CD8-positive, alpha-beta memory T cell (primary cell): ENCODE measurements at places on chromosomes 3 and 15. TPM values are rescaled to one million over a fixed set of nuclear protein-coding genes. Genes with fewer than 3 reads are reported as not detected.

DNA sequence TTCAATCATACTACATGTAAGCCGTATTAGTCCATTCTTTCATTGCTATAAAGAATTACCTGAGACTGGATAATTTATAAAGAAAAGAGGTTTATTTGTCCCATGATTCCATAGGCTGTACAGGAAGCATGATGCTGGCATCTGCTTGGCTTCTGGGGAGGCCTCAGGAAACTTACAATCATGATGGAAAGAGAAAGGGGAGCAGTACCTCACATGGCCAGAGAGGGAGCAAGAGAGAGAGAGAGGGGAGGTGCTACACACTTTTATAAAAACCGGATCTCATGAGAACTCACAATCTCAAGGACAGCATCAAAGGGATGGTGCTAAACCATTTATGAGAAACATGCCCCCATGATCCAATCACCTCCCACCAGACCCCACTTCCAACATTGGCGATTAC lies 14.3 kb upstream of the CLASP2 start:
- H3K4me1 ChIP-seq, result no peaks in the 10 kb centered on the region
- H3K4me3 ChIP-seq, result no peak overlapping the region
- no peak overlapping the region for H3K27ac ChIP-seq
- H3K36me3 ChIP-seq, result no peaks in the 10 kb centered on the region

DNA sequence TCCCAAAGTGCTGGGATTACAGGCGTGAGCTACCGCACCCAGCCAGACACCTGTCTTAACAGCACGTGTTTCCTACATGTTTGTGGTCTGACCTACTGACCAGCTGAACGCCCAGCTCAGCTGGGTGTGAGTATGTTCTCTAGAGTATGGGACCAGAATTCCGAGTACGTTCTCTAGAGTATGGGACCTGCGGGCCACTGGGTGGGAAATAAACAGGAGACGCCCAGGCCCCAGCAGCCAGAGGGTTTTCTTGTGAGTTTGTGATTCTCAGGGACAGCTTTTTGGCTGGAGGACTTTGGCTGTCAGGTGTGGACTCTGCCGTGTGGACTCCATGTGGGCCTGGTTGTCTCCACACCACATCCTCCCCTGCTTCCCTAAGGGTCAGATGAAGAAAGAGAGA lies 87.3 kb downstream of the CHRD start:
- no peaks in the 10 kb centered on the region for H3K4me1 ChIP-seq
- no peak overlapping the region for H3K27ac ChIP-seq
- H3K4me3 ChIP-seq, result no peak overlapping the region
- no peak for DNase-seq
- no peaks in the 10 kb centered on the region for H3K27me3 ChIP-seq

- no peaks in the 10 kb centered on the region for H3K36me3 ChIP-seq
- H3K27me3 ChIP-seq, result no peaks in the 10 kb centered on the region
- DNase-seq, result no peak
- no peak overlapping the region for H3K4me3 ChIP-seq
- H3K4me1 ChIP-seq, result peaks cover 21% of the 10 kb centered on the region
These were observed 39.5 kb downstream of the TCF12 start for GRCh38 chr15:56957812-56958406.

- peaks cover 10% of the 10 kb centered on the region for H3K4me1 ChIP-seq
- H3K27me3 ChIP-seq, result no peaks in the 10 kb centered on the region
- H3K4me3 ChIP-seq, result no peak overlapping the region
- peaks cover 63% of the 10 kb centered on the region for H3K36me3 ChIP-seq
These were observed 58.0 kb downstream of the CHD2 start for GRCh38 chr15:92958105-92958504.

- H3K27ac ChIP-seq, result no peak overlapping the region
- no peaks in the 10 kb centered on the region for H3K27me3 ChIP-seq
- H3K4me1 ChIP-seq, result peaks cover 11% of the 10 kb centered on the region
- no peak overlapping the region for H3K4me3 ChIP-seq
- no peaks in the 10 kb centered on the region for H3K36me3 ChIP-seq
These were observed 34.0 kb upstream of the DUSP7 start for GRCh38 chr3:52090131-52090932.

GRCh38 chr3:132180337-132180791 lies 136.8 kb upstream of the ACP3 start:
- no peak for DNase-seq
- no peak overlapping the region for H3K27ac ChIP-seq
- H3K4me3 ChIP-seq, result no peak overlapping the region
- no peaks in the 10 kb centered on the region for H3K4me1 ChIP-seq

DNA sequence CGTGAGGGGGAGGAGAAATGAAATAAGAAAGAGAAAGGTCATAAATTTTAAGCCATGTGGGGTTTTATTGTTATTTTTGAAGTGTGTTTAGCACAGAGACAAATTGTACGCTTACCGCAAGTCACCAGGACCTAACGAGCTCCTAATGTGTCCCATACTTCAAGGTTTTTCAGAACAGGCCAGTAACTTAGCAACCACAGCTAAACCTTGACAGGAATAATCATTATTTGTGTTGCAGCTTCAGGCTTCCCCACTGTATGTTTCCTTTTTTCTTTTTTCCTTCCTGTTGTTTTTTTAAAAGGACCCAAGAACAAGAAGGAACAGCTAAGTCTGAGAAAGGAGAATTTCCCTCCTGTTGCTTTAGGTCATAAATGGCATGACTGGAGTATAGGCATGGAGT lies 160.8 kb downstream of the TUSC7 start:
- no peak for DNase-seq
- no peaks in the 10 kb centered on the region for H3K4me1 ChIP-seq
- no peak overlapping the region for H3K27ac ChIP-seq
- no peaks in the 10 kb centered on the region for H3K36me3 ChIP-seq

DNA sequence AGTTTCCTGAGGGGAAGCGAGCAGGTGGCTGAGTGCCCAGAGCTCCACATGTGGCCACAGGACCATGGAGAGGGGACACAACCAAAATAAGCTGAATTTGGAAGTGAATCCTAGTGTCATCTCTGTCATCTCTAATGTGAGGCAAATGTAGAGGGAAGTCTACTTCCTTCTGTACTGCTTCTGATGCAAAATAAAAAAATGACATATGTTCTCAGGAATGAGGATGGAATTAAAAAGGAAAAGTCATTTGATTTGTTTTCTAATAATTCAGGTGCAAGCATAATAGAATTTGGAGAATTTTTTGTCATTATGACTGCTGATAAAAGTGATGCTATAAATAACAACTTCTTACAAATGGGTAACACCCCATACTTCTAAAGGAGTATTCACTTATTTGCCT lies 59.5 kb upstream of the POU1F1 start:
- no peak overlapping the region for H3K27ac ChIP-seq
- DNase-seq, result no peak
- no peaks in the 10 kb centered on the region for H3K27me3 ChIP-seq
- H3K36me3 ChIP-seq, result no peaks in the 10 kb centered on the region
- no peak overlapping the region for H3K4me3 ChIP-seq
- no peaks in the 10 kb centered on the region for H3K4me1 ChIP-seq

GRCh38 chr3:11300970-11301369 lies 28.8 kb downstream of the ATG7 start:
- H3K36me3 ChIP-seq, result peaks cover 24% of the 10 kb centered on the region
- DNase-seq, result no peak
- H3K27me3 ChIP-seq, result no peaks in the 10 kb centered on the region
- no peaks in the 10 kb centered on the region for H3K4me1 ChIP-seq
- no peak overlapping the region for H3K4me3 ChIP-seq

DNA sequence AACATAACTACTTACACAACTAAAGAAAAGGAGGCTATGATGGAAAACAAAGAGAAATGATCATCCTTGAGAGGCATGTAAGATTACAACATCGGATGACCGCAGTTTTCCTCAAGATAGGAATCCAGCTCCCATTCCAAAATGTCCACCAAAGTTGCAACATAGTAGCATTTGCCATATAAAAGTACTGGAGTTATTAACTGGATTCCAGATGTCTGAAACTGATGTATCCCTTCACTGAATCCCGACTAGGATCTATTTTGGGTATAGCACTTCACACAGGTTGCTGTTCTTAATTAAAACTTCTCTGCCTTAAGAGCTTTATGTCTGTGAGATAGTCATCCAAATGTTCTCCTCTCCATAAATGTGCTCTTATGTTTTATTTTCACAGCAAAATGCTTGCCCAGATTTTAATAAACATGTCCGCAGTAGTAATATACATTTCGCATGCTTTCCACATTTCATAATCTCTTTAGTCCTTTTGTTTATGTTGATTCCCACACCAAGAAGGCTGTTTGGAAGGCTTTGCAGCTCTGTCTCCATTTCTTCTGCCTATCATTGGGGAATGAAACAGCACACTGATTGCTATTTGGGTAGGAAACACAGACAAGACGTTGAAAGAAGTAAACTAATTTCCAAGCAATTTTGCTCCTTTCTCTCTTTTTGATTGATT lies 716.5 kb upstream of the CFAP20DC start:
- no peak overlapping the region for H3K27ac ChIP-seq
- no peaks in the 10 kb centered on the region for H3K36me3 ChIP-seq
- H3K4me3 ChIP-seq, result no peak overlapping the region
- no peaks in the 10 kb centered on the region for H3K27me3 ChIP-seq

TAGLN3 gene
- total RNA-seq, result not detected

NKIRAS1 gene
- total RNA-seq, result 6.1 TPM

DPPA2 gene
- total RNA-seq, result not detected

CASR gene
- total RNA-seq, result not detected

MUSTN1 gene
- 0.79 TPM for total RNA-seq
